ENCODE measurements at places on chromosomes 2 and 18. TPM values are rescaled to one million over a fixed set of nuclear protein-coding genes. Genes with fewer than 3 reads are reported as not detected.

- no peak for DNase-seq
These were observed 45.6 kb downstream of the MEX3C start for GRCh38 chr18:51151568-51152511.

DNA sequence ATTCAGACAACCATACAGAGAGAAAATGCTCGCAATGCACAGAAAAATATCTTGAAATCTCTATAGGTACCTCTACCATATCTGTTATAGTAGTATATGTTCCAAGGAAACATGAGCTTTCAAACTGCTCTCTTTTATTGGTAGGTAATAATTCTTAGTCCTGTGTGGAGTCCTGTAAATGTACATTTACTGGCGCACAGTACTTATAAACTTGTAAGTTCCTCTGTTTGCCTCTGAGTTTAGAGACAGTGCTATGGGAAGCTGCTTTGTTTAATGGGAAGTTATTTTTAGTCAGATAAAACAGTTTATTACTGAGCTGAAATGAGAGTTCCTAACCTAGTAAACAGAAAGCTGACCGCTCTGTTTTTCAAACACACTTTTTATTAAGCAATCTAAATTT lies 52.7 kb downstream of the CCDC93 start:
- no peak for DNase-seq

CFC1B gene
- total RNA-seq: not detected

SLC4A3 gene
- total RNA-seq: 0.88 TPM

GRCh38 chr18:183769-184168 lies 25.4 kb downstream of the USP14 start:
- no peak for DNase-seq

CRYBA2 gene
- total RNA-seq: not detected

GRCh38 chr2:112032224-112032586 lies 22.9 kb upstream of the TMEM87B start:
- no peak for DNase-seq

DNA sequence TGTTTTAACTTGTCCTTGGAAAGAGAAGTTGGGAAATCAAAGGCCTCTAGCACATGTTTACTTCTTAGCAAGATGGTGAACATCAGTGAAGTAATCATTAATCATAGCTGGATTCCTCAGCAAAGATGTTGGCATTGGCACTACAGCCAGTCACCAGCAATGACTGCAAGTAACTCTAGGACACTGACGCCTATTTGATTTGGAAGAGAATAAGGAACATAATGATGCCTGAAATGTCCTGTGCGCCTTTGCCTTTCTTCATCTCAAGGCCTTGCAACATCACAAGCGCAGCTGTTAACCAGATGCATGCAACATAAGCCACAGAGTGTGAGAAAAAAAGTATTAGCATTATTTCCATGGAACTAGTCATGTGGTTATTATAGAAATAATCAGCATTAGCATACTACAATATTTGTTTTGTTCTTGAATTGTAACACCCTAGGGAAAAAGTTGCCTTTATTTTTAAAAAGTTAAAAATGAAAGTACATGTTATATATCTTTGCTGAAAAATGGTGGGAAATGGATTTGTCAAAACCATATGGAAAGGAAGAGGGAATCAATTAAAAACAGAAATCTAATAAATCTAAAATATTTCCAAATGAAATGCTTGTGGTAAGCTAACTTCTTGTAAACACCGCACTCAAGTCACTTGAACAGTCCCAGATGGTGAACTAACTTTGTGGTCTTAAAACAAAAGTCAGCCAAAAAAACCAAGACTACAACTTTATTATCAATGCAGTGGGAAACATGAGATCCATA lies 55.6 kb downstream of the THADA start:
- no peak for DNase-seq

- DNase-seq: no peak
These were observed 32.3 kb downstream of the PTPN2 start for GRCh38 chr18:12851716-12852115.

DNA sequence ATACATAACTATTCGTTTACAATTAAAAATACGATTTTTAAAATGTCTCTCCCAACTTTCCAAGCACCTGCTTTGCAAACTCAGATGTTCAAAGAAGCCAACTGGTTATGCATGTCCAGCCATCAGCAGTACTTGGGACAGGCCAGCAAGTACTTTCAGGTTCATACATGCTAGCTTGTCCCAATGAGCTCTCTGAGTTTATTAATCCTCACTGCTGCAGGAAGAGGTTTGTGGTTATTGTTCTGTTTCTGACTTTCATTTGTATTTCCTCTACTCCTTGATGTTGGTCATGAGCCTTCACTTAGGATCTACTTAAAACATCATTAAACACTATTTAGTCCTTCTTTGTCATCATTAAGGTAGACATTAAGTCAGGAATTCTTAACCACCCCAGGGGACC lies 374.1 kb downstream of the LRATD1 start:
- no peak for DNase-seq

MYO3B gene
- 16.8 TPM for total RNA-seq

GRCh38 chr2:95531254-95531771 lies 46.8 kb upstream of the TRIM43B start:
- no peak for DNase-seq

GRCh38 chr2:191806396-191806795 lies 40.5 kb downstream of the CAVIN2 start:
- DNase-seq: no peak

DNA sequence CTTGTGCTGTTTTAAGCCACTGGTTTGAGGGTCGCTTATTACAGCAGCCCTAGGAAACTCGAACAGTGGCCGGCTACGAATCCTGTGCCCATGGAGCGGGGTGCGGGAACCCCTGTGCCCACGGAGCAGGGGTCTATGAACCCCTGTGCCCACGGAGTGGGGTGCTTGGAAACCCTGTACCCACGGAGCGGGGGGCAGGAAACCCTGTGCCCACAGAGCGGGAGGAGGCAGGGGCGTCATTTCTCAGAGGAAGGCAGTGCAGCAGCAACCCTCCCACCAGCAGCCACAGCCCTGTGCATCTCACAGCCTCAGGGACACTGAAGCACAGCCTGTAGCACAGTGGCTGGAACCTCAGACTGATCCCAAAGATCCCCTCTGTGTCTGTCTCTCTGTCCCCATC lies 34.2 kb upstream of the GPC1 start:
- no peak for DNase-seq

FAM161A gene
- total RNA-seq: 19.6 TPM

DNA sequence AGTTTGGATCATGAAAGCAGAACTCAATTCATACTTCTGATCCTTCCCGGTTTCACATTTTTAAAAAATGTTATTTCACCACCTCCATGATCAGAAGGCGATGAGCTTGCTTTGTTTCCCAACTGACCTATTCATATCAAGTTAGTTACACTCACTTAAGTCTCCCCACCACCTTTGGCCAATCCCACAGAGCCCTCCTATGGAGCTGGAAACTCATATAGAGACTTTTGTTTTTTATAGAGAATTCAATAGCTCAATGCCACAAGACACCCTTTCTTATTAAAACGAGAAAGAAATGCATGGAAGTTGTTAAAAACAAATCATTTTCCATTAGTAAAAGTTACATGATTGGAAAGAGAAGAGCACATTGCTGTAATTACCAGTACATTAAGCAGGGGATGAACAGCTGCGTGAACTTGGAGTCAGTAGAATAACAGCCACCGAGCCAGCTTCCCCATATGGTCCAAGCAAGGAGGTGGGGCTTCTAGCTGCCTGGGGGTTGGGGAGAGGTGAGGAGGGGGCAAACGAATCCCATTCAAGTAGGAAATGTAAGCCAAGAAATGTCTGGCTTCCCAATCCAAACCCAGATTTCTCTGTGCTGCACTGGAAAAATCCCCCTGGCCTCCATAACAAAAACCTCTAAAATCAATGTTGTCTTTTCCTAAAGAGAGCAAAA lies 614.5 kb downstream of the IRS1 start:
- DNase-seq: no peak

DNA sequence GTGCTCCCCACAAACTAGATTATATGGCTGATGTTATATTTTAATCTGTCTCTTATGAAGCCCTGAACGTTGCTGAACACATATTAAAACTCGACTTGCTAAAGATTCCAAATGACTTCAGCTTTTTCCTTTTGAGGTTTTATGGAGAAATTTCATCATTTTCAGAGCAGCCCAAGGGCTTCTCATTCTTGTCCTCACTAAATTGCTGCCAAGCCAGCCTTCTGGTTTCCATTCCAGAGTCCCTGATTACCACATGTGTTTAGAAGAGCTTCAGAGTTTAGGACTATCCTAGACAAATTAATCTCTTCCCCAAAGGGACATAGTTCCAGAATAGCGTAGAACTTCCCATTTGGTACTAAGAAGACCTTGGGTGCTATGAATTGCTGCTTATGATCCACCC lies 77.8 kb upstream of the CCDC195 start:
- no peak for DNase-seq

SRD5A2 gene
- not detected for total RNA-seq

- DNase-seq: no peak
These were observed 19.0 kb downstream of the DNPEP start for GRCh38 chr2:219368690-219369191.

GRCh38 chr2:237128026-237128703 lies 42.5 kb downstream of the COPS8 start:
- peak; percentile 44 for DNase-seq

DNA sequence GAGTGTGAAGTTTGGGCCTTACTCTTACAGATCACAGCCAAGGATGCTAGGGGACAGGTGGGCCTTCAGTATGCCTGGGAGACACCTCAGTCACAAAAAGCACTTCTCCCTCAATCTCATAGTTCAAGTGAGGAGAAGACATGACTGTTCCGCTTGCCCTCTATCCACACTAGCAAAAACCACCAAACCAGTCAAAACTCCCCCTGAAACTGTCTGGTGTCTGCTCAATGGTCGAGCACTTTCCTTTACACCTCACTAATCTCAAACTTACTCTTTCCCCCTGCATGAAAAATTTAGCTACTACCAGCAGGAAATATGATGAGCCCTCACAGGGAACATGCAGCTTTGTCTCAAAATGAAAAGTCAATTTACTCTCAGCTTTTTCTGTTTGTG lies 232.2 kb downstream of the TRIB2 start:
- no peak for DNase-seq

SERPINB5 gene
- total RNA-seq: not detected

DNA sequence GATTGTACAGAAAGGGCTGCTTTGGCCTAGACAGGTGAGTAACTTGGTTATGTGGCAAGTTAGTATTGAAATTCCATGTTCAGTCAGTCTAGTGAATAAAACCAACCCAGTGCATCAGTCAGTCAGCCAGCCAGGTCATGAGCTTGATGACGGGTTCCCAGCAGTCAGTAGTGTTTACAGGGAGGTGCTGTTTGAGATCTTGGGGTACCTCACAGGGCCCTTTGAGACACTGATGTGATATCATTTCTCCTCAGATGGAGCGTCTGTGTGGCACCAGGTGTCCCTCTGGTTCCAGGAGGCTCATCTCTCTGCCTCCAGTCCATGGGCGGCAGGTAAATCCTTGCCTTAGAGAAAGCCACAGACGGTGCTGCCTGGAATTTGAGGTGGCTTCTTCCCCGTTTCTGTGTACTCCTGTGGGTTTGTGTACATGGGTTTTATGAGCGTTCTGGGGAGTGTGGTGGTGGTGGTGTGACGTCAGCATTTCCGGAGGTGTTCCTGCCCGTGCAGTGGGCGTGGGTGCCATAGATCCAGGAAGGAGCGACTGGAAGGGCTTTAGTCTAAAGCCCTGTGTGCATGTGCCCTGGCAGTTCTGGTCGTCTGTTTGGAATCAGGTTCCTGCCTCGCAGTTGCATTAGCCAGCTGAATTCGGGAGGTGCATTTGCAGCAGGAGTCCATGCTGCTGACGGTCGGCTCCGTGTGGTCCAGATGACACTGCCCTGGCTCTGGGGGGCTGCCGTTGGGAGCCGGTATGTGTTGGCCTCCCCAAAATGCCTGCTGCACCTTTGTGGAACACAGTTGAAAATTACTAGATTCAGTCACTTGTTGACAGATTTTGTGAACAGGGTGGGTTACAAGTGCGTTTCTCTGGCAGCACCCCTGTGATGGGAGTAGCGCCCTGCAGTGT lies 2.1 kb downstream of the CTDP1 start:
- no peak for DNase-seq

GRCh38 chr2:160006475-160006874 lies 55.9 kb downstream of the PLA2R1 start:
- DNase-seq: no peak

DYSF gene
- total RNA-seq: 1.1 TPM

ZNF513 gene
- total RNA-seq: 6.1 TPM

EIF2AK3 gene
- total RNA-seq: 14.9 TPM

- DNase-seq: peak; percentile 76
These were observed 1279.9 kb upstream of the NRXN1 start for GRCh38 chr2:52311862-52312261.
